Suppressor macrophage treated with lipopolysaccharide for 4 hours (primary cell): ENCODE measurements at places on chromosomes 12 and 14.
A peak's percentile ranks its signal among the peaks of the same experiment; 100 is the strongest.

DNA sequence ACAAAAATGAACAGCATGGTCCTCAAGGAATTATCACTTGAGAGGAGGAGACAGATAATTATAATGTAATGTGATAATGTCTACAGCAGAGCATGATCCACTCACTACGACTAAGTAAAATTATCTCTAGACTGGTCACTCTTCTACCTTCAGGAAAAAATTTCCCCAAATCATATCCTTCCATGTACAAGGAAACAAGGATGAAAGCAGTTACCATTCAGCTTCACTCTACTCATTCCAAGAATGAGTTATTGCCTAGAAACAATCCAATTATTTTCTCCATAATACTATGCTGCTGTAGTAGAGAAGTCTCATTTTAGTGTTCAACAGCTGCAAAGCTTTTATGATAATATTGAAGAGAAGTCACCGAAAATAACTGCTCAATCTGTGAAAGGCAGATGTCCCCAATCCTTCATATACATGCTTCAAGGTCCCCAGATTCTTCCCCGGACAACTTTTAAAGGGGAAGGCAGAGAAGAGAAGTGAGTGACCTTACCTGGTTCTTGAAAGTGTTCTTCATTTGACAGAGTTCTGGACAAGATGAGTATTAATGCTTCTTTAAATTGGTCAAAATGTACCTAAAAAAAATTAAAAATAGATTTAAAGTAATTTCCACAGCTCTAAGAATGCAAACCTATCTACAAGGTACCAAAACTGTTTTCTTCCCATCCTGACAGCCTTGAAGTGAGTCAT is 24.6 kb downstream of the NIN start:
- DNase-seq, result no peak

DNA sequence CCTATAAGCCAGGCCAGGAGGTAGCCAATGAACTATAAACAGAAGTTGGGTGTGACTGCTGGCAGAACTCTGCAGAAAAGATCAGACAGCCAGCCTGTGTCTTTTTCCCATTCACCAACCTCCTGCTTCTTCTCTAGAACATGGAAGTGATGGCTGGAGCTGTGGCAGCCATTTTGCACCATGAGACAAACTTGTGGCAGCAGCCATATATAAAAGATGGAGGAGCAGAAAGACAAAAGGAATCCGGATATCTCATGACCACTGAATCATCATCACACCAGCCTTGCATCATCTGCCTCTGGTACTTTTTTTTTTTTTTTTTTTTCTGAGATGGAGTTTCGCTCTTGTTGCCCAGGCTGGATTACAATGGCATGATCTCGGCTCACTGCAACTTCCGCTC is 8.7 kb downstream of the BEGAIN start:
- peak; percentile 36 for DNase-seq

GRCh38 chr12:65414526-65414925 is 136.0 kb downstream of the MSRB3 start:
- no peak for DNase-seq

DNA sequence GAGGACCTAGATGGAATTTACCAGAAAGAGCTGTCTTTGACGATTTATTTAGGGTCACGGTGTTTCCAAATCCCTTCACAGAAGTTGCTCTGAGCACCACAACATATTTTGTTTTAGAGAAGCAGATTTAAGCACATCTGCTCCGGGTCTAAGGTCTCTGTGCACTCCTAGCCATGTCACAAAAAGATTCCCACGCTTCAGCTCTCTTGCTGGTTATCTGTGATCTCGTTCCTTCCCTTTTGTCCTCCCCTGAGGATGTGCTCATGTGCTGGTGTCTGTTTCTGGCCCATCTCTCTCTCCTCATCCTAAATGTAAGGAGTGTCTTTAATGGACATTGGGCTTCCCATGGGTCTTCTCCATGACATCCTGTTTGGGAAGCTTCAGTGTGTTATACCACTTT is 53.7 kb upstream of the GNPNAT1 start:
- DNase-seq, result no peak

GRCh38 chr12:3273409-3273853 is 196.3 kb downstream of the TSPAN9 start:
- no peak for DNase-seq

DNA sequence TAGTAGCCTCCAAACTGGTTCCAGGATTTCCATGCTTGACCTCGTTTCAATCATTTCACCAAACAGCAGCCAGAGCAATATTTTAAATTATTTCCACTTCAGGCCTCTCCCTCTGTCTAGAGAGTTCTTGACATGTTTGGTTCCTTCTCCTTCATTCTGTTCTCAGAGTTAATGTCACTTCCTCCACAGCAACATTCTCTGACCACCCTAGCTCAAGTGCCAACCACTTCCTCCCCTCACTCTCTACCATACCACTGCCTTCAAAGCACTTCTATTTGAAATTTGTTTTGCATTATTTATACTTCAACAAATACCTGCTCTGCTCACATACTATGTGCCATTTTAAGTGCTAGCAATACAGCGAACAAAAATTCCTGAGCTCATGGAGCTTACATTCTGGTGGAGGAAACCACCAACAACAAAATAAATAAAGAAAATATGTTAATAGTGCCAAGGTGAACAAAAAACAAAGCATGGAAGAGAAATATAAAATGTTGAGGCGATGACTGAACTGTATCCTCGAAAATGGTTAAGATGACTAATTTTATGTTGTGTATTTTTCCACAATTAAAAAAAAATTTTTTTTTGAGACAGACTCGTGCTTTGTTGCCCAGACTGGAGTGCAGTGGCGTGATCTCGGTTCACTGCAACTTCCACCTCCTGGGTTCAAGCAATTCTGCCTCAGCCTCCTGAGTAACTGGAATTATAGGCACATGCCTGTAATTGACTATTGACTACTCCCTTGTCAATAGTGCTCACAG is 17.3 kb downstream of the BAZ1A start:
- no peak for DNase-seq

- DNase-seq, result no peak
Measured at GRCh38 chr14:89340200-89341181, 76.5 kb downstream of the FOXN3 start.

DNA sequence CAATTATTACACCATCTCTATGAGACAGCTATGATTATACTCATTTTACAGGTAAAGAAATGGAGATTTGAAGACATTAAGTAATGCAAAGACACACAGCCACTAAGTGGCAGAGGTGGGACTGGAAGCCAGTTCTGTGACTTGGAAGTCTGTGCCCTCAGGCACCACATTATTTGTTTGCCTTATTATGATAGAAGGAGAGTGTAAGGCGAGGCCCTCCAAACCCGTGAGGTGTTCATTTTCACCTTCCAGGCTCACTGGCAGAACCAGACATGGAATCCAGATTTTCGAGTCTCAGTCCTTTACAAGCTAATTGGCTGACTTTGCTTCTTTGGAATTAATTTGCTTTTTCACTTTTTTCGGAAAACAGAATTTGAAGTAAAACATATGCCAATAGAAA is 107.9 kb downstream of the CAND1 start:
- no peak for DNase-seq

- peak; percentile 88 for DNase-seq
Measured at GRCh38 chr14:20624495-20625070, 16.9 kb downstream of the OR6S1 start.

GRCh38 chr12:127143020-127143419 is 1124.0 kb upstream of the TMEM132C start:
- DNase-seq, result no peak

- no peak for DNase-seq
Measured at GRCh38 chr14:96051231-96051630, 12.1 kb downstream of the C14orf132 start.

DNA sequence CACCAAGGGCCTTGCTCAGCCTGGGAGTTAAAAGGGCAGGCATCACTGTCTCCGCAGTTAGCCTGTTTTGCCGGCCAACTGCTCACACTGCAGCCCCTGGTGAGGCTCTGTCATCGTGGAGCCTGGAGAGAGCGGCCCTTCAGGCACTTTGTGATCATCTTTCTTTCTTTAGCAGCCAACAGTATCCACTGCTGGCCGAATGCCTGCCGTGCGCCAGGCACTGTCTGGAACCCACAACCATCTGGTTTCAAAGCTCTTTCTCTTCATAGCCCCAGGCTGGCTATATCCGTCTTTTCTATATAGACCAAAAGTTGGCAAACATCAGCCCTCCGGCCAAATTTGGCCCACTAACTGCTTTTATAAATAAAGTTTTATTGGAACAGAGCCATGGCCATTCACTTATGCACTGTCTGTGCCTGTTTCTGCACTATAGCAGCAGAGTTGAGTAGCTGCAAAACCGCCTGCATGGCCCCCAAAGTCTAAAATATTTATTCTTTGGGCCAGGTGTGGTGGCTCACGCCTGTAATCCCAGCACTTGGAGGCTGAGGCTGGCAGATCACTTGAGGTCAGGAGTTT is 29.5 kb downstream of the SLC8B1 start:
- DNase-seq, result no peak

GRCh38 chr12:6178981-6179761 is 21.0 kb upstream of the CD9 start:
- no peak for DNase-seq

DNA sequence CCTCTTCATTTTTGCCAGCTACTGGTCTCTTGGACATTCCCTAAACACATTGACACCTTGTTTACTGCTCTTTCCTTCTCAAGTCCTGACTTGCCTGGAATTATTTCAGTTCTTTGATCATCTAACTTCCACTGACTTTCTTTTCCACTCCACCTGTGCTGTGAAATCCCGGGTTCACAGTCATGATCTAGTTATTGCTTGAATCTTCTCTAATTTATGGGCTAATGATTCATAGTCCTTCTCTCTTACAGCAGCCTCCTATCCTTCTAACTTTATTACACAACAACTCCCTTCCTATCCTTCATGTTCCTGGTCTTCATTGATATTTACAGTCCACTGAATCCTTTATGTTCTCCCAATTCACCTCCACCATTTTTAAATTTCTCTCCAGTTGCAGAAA is 260.1 kb downstream of the C12orf75 start:
- no peak for DNase-seq

- DNase-seq, result no peak
Measured at GRCh38 chr12:113184098-113184899, 979 bp downstream of the DDX54 start.

GRCh38 chr14:102775855-102776760 is 1.1 kb upstream of the TRAF3 start:
- DNase-seq, result peak; percentile 63

GRCh38 chr14:51595881-51596455 is 55.7 kb upstream of the FRMD6 start:
- no peak for DNase-seq

DNA sequence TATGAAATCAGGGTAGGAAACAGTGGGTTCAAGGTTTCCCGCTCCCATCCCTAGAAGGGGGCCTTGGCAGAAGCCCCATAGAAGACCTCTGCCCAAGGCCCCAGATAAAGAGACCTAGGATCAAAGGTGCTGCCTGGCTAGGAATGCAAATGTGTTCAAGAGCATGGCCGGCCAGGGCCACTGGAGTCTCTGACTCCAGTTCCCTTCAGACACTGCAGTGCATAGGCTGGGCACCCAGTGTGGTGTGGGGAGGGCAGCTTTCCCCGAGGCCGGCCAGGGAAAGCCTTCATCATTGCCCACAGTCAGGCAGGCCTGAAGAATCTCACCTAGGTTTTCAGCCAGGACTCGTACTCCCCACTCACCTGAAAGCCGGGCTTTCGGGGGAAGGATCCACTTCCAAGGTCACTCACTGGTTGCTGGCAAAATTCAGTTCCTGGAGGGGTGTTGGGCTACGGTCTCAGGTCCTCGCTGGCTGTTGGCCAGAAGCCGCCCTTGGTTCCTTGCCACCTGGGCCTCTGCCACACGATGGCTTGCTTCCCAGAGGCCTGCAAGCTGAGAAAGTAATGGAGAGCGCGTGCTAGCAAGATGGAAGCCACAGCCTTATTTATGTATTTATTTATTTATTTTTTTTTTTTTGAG is 9.7 kb upstream of the PEBP1 start:
- DNase-seq, result no peak
